Caco-2 (cell line): ENCODE measurements at places on chromosomes 6 and 20. TPM values are rescaled to one million over a fixed set of nuclear protein-coding genes. Genes with fewer than 3 reads are reported as not detected.

GRCh38 chr6:132132924-132133639 is 181.9 kb upstream of the CCN2 start:
- no peak for DNase-seq

- DNase-seq: peak; percentile 70
These were observed 568 bp downstream of the CCDC170 start for GRCh38 chr6:151494235-151494935.

GRCh38 chr6:101439790-101440189 is 46.3 kb downstream of the GRIK2 start:
- DNase-seq: no peak

GRCh38 chr20:1086277-1087213 is 31.9 kb upstream of the PSMF1 start:
- DNase-seq: no peak

DNA sequence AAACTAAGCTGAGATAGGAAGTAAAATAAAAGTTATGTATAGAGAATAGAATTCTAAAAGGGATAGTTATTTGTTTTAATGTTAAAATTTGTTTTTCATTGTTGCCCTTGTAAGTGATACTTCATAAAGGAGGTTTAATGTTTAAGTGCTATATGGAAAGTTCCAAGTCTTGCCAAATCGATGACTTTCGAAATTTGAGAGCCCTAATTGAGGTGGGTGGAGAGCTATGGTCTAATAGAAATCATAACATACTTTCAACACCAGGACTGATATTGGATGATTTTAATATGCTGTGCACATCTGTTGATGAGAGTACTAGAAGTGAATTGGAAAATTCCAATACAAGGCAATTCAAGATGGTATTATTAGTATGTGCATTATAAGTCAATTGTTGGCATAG is 64.6 kb downstream of the RNF144B start:
- DNase-seq: no peak

DNA sequence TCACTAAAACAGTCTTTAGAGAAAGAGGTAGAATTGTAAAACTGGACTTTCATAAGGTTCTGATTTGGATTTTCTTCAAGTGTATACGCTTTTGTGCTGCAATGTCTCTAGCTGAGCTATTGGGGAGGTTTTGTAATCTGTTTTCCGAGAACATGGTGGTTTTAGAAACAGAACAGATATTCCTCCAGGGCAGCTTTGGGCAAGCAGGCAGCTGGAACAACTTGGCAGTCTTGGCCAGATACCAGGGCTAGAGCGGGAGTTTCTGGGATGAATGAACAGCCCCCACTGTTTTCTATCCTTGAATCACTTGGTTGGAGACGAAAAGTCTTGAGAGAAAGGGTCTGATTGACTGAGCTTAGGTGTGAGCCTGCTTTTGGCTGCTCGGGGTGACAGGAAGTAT is 17.1 kb upstream of the ARMC2 start:
- DNase-seq: no peak

GRCh38 chr6:2077826-2078225 is 167.6 kb downstream of the GMDS start:
- no peak for DNase-seq

DNA sequence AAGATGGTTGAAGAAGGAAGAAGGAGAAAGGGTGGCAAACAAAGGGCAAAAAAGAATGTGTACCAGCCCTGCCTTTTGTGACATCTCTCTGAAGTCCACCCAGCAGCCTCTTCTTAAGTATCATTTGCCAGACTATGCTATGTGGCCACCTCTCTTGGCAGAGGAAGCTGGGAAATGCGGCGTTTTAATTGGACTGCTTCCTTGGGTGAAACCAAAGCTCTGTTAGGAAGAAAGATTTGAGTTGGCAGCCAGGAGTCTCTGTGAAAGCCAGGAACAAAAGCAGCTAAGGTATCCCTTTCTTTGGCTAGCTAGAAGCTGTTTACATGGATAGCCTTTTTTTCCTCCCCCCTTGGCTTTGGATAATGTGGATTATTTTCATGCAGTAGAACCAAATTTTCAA is 67.5 kb upstream of the GTSF1L start:
- no peak for DNase-seq

COX4I2 gene
- not detected in 2 replicates for total RNA-seq

GRCh38 chr6:10510592-10511367 is 10.4 kb upstream of the GCNT2 start:
- peak; percentile 80 for DNase-seq

OOEP gene
- not detected in 2 replicates for total RNA-seq

- DNase-seq: no peak
These were observed 897.4 kb upstream of the CITED2 start for GRCh38 chr6:140271759-140272377.
